NCI-H1048 (cell line): ENCODE measurements at places on chromosomes 4 and X.
A peak's percentile ranks its signal among the peaks of the same experiment; 100 is the strongest.

GRCh38 chr4:52824270-52824602 is 37.9 kb upstream of the RASL11B start:
- no peak for DNase-seq

- DNase-seq = no peak
Measured at GRCh38 chr4:157389741-157390140, 169.2 kb downstream of the GRIA2 start.

DNA sequence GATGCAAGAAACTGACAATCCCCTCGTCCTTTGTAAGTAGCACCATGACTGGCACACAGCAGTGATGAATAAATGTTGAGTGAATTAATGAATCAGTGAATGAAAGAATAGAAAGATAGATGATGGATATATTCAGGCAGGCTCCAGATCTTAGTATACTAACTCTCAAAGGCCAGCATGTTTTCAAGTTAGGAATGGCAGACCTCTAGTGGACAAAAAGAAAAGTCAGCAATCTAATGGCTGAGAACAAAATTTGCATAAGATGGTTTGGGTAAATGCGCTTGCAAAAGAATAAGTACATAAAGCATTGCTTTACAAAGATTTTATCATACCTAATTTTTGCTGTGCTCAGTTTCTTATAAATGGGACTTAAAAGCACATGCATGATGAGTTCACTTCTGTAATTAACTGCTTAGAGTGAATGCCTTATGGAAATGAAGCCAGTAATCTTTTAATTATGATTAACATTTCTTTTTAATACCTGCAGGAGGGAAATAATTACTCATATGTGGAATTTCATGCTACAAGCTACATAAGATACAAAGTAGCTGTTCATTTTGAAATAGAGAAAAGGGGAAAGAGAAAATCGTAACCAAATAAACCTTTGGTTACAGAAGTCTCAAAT is 126.9 kb upstream of the GPRIN3 start:
- DNase-seq = peak; percentile 48

DNA sequence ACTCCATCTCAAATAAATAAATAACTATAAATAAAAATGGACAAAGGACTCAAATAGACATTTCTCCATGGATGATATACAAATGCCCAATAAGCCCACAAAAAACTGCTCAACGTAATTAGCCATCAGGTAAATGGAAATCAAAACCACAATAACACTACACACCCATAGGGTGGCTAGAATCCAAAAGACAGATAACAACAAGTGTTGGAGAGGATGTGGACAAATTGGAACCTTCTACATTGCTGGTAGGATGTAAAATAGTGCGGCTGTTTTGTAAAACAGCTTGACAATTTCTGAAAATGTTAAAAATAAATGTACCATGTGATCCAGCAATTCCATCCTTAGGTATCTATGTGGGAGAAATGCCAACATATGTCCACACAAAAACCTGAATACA is 52.1 kb downstream of the ZNF157 start:
- DNase-seq = no peak

DNA sequence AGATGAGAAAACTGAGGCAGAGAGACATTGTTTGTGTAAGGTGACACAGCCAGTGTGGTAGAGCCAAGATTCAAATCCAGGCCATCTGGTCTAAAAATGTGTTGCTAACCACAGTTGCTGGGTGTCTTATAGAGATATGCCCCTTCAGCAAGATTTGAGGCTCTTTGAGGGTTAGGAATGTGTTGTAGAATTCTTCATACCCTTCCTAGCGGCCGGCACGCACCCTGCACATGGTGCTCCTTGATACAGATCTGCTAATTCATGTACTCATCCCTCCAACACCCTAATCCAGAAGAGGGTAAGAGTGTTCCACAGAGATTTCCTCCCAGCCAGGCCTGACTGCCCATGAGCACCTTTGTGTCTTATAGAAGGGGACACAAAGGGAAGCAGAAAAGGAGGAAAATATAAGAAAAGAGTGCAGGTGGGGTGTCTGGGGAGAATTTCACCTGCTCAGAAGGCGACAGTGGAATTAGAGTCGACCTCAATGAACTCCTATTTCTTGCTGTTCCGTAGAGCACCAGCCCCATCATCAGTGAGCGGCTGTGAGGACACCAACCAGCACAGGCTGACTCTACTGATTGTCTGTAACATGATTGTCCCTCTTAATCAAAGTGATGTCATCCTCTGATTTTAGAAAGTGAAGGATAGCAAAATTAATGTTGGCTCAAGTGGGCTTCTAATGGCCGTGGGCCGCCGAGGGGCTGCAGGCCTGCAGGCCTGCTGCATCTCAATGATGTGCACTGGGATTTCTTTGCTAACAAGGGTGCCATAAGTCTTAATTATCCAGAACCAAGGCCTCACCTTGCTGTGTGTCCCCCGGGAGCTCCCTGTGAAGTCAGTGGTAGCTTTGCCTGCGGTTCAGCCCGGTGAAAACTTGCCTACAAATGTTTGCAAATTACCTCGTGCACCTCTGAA is 24.2 kb upstream of the SMIM20 start:
- no peak for DNase-seq

DNA sequence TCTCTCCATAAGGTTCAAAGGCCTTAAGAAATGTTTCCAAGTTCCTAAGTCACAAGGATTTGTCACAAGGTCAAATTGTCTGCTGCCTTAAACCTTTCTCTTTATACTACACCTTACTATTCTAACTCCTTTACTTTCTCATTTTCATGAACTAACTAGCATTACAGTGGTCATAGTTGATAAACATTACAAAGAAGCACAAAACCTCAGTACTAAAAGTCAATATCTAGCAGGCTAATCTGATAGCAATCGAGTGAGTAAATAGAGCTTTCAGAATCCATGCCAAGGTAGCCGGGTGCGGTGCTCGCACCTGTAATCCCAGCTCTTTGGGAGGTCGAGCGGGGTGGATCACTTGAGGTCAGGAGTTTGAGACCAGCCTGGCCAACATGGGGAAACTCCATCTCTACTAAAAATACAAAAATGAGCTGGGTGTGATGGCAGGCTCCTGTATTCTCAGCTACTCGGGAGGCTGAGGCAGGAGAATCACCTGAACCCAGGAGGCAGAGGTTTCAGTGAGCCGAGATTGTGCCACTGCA is 510.0 kb downstream of the GBA3 start:
- no peak for DNase-seq

DNA sequence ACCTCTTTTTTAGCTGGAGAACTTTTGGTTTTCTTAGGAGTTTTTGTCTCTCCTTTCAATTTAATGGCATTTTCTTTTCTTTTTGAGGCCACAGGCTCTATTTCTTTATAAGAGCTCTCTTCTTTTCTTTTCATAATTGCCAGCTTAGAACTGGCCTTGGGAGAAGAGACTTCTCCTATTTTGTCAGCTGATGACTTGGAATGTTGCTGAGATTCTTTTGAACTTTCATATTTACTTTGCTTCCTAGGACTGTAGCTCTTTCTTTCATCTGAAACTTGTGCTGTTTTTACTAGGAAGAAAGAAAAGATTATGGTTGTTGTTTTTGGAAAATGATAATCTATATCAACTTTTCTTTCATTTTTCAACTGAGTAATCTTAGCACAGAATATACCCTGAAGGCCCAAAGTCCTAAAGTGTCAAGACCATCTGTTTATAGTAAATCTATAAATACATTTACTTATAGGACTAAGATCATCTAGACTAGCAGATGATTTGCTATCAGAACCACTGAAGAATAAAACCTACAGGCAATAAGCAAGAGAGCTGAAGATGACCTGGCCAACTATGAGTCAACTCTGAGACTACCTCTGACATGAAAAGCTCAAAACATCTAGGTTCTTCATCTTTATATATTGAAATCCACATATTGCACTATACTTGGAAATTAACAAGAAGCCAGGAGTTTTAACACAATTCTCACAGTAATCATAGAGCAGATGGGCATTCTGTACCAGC is 45.6 kb downstream of the RFC1 start:
- DNase-seq = no peak

DNA sequence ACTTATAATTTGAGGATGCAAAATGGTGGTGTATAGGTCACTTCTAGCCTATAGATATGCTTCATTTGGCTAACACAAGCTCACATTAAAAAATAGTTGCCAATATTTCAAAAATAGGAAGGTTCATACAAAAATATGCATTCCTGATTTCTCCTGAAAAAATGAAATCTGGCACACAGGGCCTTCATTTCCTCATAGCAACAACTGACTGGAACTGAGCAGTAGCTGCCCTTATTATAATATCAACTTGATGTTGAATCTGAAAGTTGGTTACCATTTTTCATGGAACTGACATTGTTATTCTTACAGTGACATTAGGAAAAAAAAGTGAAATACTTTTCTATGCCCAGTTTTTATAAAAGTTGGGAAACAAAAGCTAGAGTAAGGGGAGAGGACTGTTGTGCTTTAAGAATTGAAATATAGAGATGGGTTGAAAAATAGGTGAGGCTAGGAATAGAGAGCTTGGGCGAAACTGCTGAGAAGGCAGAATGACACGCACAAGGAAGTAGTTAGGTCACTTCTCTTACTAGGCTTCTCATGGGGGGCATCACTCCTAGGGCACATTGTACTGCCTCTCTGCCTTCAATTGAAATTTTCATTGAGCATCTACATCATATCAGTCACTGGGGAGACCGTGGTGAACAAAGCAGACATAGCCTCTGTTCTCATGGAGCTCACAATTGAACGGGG is 43.1 kb upstream of the C1GALT1C1 start:
- no peak for DNase-seq

DNA sequence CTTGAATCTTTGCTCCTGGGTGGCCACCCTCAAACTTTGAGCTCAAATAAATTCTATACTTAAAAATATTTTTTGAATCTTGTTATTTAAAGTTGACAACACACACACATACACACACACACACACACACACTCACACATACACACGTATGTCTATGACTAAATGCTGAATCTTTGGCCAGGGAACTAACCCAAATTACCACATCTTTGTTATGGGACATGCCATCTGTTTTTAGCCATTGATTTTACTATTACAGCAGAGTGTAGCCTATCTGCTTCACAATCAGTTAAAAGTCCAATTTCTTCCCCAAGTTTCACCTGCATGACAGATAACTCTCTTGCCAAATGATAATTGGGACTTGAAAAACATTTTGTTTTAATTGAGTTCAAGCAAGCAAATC is 45.0 kb upstream of the USP46 start:
- no peak for DNase-seq

- DNase-seq = no peak
Measured at GRCh38 chrX:10597871-10598270, 22.5 kb downstream of the MID1 start.

DNA sequence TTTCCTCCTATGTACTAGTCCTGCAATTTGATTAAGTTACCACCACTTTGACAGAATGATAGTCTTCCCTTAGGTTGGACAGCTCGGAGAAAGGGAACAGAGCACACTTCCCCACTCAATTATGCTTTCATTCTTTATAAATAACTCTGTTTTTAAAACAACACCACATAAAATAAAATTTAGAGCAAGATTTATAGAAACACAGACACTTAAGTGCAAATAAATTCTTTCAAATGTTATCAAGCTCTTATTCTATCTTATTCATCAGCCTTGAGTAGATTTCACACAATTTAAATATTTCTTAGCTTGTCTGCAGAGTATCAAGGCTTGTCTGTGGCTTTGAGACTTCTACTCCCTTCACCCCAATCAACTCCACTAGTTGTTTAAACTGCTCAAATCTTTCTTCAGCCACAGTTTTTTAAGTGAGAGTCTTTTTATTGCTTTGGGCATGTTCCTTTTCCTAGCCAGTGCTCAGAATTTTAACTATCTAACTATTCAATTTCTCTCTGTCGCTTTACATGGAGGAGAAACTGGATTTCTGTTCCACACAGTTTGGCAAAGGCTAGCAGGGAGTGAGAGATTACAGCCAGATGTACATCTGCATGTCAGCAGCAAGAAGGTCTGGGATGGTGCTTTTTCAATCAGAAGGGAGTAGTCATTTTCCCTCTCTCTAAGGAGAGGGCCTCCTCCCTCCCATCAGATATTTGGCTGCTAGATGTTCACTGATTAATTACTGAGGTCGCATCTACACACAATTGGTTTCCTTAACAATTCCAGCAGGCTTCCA is 53.1 kb upstream of the PLAC1 start:
- no peak for DNase-seq
